IPS-NIHi11 (cell line): ENCODE measurements at places on chromosomes 5 and 9.

DNA sequence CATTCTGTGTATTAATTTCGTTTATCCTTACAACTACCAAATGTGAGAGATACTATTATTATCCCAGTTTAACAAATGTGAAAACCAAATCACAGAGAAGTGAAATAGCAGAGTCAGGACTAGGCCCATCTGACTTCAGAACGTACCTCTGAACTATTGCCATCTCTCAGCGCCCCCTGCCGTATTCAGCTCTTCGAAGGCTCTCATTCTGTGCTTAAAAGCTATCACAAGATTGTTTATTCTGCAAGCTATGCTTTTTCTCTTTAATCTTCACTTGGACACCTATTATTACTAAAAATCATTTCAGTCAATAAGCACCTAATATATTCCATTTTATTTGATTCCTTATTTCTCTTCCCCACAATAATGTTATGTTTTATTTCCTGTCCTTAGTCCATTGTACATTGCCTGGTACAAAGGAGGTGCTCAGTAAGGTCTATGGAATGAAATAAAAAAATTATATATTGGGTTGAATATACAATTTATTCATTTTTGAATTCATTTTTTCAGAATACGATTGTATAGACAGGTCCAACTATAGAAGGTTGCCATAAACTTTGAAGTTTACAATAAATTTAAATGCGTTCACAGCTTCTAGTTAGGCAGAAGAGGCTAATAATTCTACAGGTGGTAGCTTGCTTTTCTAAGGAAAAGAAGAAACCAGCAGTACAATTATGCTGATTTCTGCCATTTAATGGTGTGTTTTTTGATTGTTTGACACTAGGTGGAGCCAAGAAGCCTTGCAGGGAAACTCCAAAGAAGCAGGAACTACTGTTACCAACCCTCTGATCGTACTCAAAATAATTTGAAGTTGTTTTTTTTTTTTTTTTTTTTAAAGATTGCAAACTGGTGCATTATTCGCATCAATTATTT lies 202.2 kb upstream of the DMRTA1 start:
- peak; percentile 41 for DNase-seq

DNA sequence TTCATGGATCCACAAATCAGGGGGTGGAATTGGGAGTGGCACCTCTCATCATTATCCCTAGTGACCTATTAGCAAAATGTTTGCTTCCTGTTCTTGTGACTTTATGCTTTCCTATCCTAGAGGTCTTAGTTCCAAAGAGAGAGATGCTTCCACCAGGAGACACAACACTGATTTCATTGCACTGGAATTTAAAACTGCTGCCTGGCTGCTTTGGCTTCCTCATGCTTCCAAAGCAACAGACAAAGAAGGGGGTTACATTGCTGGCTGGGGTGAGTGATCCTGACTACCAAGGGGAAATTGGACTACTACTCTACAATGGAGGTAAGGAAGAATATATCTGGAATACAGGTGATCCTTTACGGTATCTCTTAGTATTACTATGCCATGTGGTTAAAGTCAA lies 69.2 kb upstream of the SH3GL2 start:
- DNase-seq: no peak

GRCh38 chr9:77015327-77016048 lies 4.0 kb upstream of the FOXB2 start:
- DNase-seq: no peak

DNA sequence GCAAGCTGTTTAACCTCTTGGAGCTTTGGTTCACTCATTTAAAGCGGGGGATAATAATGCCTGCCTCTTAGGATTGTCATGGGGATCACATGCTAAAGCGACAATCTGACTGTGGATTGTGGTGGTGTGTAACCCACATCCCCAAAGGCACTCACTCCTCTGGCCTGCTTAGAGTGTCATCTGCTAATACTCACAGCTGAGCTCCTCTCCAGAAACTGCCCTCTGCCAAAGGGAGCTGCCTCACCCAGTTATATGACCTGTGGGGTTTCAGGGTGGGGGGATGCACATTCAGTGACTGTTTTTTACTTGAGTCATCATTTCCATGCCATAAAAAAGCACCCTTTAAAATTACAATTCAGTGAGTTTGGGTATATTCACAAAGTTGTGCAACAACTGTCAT lies 110.0 kb upstream of the SPOCK1 start:
- no peak for DNase-seq

DNA sequence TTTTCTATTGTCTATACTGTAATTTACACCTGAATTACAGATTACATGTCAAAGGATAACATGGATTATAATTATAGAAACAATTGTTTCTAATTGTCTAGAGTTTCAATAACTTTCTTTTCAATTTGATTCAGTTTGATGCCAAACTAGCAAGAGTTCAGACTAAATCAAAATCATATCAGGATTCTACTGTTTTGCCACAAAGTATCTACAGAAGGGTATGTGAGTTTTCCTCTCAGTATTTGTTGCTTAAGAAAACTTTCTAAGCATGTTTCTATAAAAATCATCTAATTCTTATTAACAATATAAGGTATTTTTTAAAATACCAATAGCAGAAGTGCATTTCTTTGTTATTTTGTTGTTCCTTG lies 12.5 kb downstream of the SELENOP start:
- no peak for DNase-seq

- no peak for DNase-seq
Observed at GRCh38 chr5:65811004-65811403, 89.0 kb downstream of the NLN start.
